ENCODE measurements at places on chromosomes 16 and 17.

GRCh38 chr16:84088695-84089395 is 27.9 kb downstream of the MBTPS1 start:
- DNase-seq: no peak

DNA sequence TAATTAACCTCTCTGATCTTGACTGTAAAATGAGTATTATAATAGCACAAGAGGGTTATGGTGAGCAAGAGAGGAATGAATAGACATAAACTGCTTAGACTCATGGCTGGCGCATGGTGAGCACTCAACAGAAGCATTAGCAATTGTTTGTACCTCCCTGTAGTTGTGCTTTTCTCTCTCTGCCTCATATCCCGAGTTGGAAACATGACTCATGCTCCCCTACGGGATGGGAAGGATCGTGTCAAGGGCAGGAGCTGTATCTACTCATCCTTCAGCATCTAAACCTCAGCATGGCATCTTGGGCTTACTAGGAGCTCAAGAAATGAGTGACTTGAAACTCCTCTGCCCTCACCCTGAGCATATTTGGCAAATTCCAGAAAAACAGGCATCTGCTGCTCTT is 299.6 kb downstream of the MAP2K4 start:
- DNase-seq: no peak

GRCh38 chr16:17245776-17246175 is 225.0 kb downstream of the XYLT1 start:
- DNase-seq: no peak

DNA sequence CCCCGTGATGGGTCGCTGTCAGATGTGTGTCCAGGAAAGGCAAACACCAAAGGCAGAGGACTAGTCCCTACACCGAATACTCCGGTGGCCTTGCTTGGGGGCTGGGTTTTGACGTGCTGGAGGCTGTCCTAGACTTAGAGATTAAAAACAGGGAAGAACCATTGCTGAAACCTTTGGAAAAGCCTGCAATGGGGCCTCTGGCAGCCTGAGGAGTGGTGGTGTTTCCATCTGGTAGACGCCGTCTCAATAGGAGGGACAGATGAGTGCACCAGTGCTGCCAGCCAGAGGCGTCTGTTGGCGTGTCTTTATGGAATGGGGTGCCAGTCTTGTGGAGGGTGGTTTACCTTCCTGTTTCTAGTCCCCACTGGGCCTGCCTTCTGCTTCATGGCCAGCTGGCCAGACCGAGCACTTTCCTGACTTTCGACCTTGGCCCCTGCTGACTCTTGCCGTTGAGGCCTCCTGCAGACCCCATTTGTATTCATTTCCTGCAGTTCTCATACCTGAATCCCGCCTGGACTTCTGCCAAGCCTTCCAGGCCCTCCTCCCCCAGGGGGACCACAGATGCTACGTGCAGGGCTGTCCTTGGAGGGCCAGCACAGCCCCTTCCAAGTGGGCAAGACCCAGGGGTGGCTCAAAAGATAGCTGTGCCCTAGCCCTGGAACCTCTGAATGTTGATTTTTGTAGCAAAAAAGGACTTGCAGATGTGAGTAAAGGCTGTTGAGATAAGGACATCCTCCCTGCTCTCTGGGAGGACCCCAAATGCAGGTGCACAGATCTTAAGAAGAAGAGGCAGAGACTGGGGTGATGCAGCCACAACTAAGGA is 1.9 kb upstream of the DNASE1 start:
- no peak for DNase-seq

GRCh38 chr17:47305302-47305923 is 18.3 kb upstream of the EFCAB13 start:
- peak; percentile 40 for DNase-seq

- DNase-seq: peak; percentile 52
Measured at GRCh38 chr17:20998571-20999043, 44.2 kb downstream of the USP22 start.

- peak; percentile 88 for DNase-seq
Measured at GRCh38 chr17:29870836-29871465, 59.1 kb downstream of the SSH2 start.

GRCh38 chr17:77126519-77126918 is 14.2 kb upstream of the SEC14L1 start:
- DNase-seq: no peak

DNA sequence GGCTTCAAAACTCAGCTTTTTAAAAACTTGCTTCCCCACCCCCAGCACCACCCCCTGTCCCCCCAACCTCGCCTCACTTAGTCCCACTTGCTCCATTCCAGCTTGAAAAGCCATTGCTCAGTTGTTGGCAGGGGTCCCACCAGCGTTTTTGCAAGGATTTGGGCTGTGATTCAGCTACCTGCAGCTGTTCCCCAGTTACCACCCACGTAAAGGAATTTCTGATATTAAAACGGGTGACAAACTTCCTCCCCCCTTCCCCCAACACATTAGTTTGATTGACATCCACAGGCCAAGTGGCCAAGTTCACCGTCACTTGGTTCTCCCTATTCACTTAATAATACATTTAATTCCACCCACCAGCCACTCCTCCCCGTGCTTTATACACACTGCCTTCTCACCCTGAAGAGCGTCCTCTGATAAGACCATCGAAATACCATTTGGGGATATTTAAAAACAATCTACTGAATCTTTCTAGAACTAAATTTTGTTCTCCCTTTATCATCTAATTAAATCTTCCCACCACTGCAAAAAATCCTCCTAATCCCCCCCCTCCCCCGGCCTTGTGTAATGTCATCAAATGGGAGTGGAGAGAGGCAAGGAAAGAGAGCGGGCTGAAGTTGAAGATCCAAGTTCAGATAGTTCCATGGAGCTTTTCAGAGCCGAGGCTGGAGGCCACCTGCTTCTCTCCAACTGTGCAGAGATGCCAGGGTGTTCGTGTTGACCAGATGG is 55.1 kb downstream of the SOX9 start:
- DNase-seq: peak; percentile 99

- no peak for DNase-seq
Measured at GRCh38 chr16:20107083-20107482, 33.4 kb upstream of the GPR139 start.

- DNase-seq: no peak
Measured at GRCh38 chr16:66569827-66570405, 3.7 kb downstream of the CMTM1 start.

GRCh38 chr17:59342681-59343131 is 11.3 kb downstream of the YPEL2 start:
- DNase-seq: no peak

GRCh38 chr17:8701754-8702153 is 42.9 kb downstream of the CCDC42 start:
- DNase-seq: no peak

DNA sequence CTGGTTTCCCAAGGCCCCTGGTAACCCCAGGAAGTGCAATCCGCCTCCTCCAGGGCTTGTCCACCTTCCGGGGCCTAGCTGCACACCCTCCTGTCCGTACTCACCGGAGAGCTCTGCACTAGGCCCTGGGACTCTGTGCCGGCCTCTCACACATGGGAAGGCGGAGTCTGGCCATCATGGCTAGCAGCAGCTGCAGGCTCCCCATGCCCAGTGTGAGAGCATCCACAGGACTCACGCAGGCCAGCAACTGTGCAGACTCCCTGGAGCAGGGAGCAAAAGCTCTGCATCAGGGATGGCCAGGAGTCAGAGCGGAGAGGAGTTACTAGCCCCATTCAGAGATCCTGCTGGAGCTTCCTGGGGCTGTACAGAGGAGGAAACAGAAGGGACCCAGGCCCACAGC is 20.2 kb downstream of the FOXN1 start:
- DNase-seq: peak; percentile 72

GRCh38 chr17:41895617-41896016 is 23.1 kb downstream of the ACLY start:
- no peak for DNase-seq

DNA sequence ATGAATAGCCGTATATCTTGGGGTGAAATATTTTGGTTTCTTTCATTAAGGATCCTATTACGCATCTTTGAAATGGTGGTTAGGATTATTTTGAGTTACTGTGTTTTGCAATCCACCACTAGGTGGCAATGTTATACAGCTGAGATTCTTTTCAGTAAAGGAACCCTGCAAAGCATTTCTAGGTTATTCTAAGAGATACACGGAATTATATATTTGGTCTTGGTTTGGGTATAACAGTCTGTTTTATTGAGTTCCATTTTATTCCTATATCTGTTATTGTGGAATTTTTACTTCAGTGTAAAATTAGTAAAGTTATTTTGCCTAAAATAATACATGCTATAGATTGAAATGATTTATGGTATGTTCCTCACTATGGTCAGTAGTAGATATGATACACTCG is 62.9 kb upstream of the CPHXL start:
- DNase-seq: no peak

GRCh38 chr17:19021622-19022083 is 17.1 kb upstream of the FAM83G start:
- peak; percentile 67 for DNase-seq

DNA sequence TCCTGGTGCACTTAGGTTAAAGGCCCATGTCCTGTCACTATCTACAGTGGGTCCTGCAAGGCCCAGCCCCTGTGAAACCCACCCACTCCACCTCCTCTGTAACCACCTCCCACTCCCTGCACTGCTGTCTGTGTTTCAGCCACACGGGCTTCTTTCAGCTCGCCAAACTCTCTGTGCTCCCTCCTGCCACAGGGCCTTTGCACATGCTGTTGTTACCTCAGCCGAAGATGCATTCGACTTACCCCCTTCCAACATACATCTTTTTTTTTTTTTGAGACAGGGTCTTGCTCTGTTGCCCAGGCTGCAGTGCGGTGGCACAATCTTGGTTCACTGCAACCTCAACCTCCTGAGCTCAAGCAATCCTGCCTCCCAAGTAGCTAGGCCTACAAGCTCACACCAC is 76.5 kb upstream of the RPL38 start:
- DNase-seq: no peak

GRCh38 chr17:82004517-82005455 is 17.9 kb downstream of the CENPX start:
- no peak for DNase-seq

DNA sequence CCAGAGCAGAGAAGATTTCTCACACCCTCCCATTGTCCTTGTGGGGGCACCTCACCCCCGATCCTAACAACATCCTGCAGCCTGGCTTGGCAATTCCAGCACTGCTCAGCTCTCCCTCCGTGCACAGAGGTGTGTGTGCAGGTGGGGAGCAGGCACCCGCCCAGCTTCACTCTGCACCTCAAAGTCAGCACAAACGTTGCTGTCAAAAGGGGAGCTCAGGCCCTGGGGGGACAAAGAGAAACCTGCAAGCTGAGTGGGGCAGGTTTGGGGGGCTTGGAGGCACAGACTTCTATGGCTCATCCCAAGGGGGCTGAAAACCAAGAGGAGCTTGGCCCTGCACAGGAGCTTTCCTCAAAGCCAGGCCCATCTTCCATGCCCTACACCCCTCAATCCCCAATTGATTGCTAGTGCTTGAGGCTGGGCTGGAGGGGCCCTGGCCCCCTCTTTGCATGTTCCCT is 231.9 kb upstream of the TNRC6C start:
- no peak for DNase-seq

GRCh38 chr16:72854267-72854959 is 193.5 kb downstream of the ZFHX3 start:
- DNase-seq: no peak

DNA sequence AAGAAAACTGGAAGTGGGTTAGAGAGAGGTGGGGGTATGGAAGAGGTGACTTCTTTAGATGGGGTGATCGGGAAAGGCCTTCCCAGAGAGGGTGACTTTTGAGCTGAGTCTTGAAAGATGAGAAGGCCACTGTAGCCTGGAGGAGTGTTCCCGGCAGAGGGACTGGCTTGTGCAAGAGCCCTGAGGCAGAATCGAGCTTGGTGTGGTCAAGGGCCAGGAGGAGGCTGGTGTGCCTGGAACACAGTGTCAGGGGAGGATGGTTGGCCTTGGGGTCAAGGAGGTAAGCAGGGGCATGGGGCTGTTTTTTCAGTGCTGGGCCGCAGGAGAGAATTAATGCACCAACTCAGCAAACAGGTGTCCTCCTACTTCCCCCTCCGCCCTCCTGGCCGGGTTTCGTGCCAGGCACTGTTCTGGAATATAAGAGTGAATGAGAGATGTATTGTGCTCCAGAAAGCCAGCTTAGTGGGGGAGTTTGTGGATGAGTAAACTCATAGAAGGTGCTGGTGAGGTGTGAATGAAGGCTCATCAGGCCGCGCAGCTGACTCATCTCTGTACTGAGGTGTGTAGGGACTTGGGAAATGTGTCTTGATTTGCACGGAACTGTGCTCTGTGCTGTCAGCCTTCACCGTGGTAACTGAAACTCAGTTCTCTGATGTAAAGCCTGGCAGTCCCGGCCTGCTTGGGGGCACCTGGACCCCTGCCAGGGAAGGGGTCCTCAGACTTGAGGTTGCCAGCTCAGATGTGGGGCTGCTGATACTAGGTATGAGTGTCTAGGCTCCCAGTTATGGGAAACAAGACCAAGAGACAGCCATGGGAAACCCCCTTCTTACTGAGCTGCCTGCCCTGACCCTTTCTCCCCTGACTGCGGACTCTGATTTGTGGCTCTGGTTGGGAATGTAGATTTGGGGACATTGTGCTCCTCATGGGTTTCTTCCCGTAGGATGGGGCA is 15.3 kb downstream of the KSR1 start:
- DNase-seq: no peak

DNA sequence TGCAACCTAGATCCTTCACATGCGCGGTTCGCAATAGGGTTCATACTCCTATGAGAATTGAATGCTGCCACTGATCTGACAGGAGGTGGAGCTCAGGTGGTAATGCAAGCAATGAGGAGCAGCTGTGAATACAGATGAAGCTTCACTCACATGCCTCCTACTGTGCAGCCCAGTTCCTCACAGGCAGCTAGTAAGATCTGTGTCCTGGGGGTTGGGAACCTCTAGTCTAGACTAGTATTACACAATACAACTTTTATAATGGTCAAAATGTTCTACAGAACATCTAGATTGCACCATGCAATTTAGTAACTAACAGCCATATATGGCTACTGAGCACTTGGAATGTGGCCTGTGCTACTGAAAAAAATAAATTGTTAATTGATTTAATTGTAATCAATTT is 26.7 kb downstream of the ABCA5 start:
- no peak for DNase-seq

GRCh38 chr16:13269905-13270528 is 368.6 kb downstream of the SHISA9 start:
- DNase-seq: no peak

DNA sequence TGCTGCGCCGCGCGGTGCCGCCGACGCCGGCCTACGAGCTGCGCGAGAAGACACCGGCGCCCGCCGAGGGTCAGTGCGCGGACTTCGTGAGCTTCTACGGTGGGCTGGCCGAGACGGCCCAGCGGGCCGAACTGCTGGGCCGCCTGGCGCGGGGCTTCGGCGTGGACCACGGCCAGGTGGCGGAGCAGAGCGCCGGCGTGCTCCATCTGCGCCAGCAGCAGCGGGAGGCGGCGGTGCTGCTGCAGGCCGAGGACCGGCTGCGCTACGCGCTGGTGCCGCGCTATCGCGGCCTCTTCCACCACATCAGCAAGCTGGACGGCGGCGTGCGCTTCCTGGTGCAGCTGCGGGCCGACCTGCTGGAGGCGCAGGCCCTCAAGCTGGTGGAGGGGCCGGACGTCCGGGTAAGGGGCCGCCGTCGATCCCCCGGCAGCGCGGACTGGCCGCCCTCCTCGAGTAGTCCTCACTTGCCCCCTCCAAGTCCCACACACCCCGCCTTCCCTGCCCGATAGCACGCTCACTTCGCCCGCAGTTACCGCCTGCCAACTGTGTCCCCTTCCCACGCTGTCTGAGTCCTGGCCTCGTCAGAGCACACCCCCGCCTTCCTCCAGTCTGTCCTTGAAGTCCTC is 470 bp downstream of the MLYCD start:
- DNase-seq: peak; percentile 47

- DNase-seq: no peak
Measured at GRCh38 chr16:81697616-81698309, 81.3 kb upstream of the PLCG2 start.

All from SJCRH30 (cell line).